ENCODE measurements at places on chromosomes 1 and 21.

GRCh38 chr1:113269168-113269963 is 120.9 kb upstream of the MAGI3 start:
- no peak for ATAC-seq

GRCh38 chr1:228827019-228827418 is 91.7 kb downstream of the RHOU start:
- peak; percentile 41 for ATAC-seq

GRCh38 chr1:28208818-28209441 is 23.9 kb downstream of the DNAJC8 start:
- ATAC-seq, result no peak

- ATAC-seq, result no peak
These were observed 5.1 kb upstream of the LHX9 start for GRCh38 chr1:197911857-197912696.

DNA sequence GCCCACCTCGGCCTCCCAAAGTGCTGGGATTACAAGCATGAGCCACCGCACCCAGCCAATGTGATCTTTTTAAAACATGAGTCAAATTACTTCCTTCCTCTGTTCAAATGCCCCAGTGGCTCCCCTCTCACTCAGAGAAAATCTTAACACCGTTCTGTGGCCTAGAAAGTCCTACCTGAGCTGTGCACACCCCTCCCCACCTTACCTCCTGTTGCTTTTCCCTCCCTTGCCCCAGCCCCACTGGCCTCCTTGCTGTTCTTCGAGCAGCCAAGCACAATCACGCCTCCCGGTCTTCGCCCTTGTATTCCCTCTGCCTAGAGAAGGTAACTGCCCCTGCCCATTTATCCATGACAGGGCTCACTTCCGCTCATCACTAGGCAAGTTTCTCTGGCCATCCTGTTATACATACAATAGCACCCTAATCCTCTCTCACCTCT is 62.6 kb upstream of the RPL11 start:
- ATAC-seq, result no peak

DNA sequence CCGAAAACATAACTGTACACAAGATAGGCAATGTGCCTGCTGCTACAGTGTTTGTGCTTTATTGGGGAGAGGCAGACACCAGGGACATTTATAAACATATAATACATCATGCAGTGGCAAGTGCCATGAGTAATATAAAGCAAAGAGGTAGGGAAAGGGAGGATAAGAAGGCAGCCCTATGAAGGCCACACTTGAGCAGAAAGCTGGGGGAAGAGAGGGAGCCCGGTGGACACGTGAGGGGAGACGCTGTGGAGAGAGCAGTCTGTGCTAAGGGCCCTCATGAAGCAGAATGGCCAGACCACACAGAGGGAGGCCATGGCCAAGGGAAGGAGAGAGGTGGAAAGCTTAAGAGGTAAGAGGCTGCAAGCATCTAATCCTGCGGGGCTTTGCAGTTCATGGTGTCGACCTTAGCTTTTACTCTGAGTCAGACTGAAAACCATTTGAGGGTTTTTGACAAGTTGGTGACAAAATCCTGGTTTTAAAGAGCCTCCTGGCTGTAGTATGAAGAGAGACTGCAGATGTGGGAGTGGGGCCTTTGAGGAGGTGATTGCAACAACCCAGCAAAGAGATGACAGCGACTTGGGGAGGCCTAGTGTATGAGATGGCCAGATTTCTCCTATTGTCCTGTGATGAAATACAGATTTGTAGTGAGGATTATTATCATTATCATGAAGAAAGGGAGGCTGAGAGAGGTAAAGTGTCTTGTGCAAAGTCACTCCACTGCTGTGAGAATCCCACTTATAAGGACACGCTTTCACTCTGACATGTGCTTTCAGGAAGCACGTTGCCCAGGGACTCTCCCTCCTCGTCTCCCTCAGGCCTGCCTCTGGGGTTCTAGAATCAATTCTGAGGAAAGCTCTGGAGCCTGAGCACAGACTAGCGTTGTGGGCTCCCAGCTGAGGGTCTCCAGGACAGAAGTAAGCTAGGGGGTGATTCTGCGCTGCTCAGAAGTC is 192.9 kb downstream of the RHOU start:
- no peak for ATAC-seq
